Activated naive CD8-positive, alpha-beta T cell treated with anti-CD3 and anti-CD28 coated beads, Interleukin-2, amount 10 ng/mL, durations not matched to agents 7 days and 5 days (primary cell): ENCODE measurements at places on chromosomes 13 and 19. TPM values are rescaled to one million over a fixed set of nuclear protein-coding genes. Genes with fewer than 3 reads are reported as not detected.

GPATCH1 gene
- total RNA-seq, result 14.0 TPM

TSSK6 gene
- 6.5 TPM for total RNA-seq

MYO1F gene
- 306 TPM for total RNA-seq

DNMT1 gene
- 384 TPM for total RNA-seq

ACP7 gene
- not detected for total RNA-seq

PSG11 gene
- total RNA-seq, result not detected

SUGP2 gene
- 155 TPM for total RNA-seq

HS6ST3 gene
- not detected for total RNA-seq

CCDC122 gene
- 5.2 TPM for total RNA-seq

IQCN gene
- 5.0 TPM for total RNA-seq

LHFPL6 gene
- total RNA-seq, result not detected

ZNF208 gene
- 2.6 TPM for total RNA-seq

FBL gene
- 344 TPM for total RNA-seq

ATP4A gene
- not detected for total RNA-seq

TMEM190 gene
- total RNA-seq, result not detected

SMIM44 gene
- not detected for total RNA-seq

KLK13 gene
- not detected for total RNA-seq

ZNF726 gene
- total RNA-seq, result 20.3 TPM

CCNA1 gene
- 0.62 TPM for total RNA-seq

APLP1 gene
- total RNA-seq, result 1.2 TPM

ZNF814 gene
- total RNA-seq, result 43.3 TPM

IRF3 gene
- total RNA-seq, result 198 TPM

SERPINE3 gene
- total RNA-seq, result not detected

ZNF480 gene
- total RNA-seq, result 21.5 TPM
